ENCODE measurements at places on chromosomes 4 and X. TPM values are rescaled to one million over a fixed set of nuclear protein-coding genes. Genes with fewer than 3 reads are reported as not detected.

- DNase-seq: peak; percentile 83
Observed at GRCh38 chrX:15564981-15565579, 35.7 kb downstream of the ACE2 start.

DNA sequence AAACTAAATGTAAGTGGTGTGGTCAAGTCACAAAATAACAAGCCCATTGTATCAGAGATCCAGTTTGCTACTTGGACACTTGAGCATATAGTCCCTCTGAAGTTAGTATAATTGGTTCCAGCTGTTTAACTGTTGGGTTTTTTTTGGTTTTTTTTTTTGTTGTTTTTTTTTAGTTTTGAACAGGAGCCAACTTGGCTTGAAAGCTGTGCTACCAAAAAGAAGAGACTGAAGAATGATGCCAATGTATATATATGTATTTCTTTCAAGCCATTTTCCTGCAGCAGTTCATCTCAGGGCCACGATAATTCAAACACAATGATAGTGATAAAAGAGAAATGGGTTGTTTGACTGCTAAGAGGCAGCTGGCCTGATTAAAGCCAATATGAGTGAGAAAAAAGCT lies 138.3 kb downstream of the PCDH18 start:
- no peak for DNase-seq

DNA sequence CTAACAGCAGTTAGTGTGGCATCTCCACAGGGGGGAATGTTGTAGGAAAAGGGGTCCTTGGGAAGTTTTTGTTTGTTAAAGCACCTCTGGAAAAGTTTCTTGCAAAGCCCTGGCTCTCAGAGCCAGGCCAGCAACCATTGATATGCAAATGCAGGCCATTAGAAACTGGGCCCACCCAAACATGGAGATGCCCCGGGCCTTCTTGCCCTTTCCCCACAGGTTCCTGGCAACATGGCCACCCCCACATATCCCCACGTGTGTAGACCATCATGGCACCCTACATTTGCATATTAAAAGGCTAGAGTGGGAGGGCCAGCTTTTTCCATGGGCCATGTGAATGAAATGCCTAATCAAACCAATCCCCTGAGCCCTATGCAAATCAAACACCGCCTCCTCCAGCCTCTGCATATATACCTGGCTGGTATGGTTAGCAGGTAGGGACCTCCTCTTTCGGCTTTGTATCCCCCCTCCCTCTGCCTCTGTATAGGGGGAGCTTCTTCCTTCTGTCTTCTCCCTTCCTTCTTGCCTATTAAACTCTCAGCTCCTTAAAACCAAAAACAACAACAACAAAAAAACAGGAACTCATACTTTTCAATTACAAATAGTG lies 44.0 kb upstream of the ZCCHC13 start:
- no peak for DNase-seq

RIBC1 gene
- 2.3 TPM for total RNA-seq

STBD1 gene
- 3.5 TPM for total RNA-seq

Measured in glomerular endothelial cell (primary cell).